Occipital lobe (tissue), 3 donors: ENCODE measurements at places on chromosomes 3 and 15. TPM values are rescaled to one million over a fixed set of nuclear protein-coding genes. Genes with fewer than 3 reads are reported as not detected.

GRCh38 chr15:85475317-85475701 lies 94.9 kb downstream of the AKAP13 start:
- DNase-seq, result no peak

GRCh38 chr15:44482090-44482489 lies 54.7 kb downstream of the CTDSPL2 start:
- DNase-seq, result no peak

DNA sequence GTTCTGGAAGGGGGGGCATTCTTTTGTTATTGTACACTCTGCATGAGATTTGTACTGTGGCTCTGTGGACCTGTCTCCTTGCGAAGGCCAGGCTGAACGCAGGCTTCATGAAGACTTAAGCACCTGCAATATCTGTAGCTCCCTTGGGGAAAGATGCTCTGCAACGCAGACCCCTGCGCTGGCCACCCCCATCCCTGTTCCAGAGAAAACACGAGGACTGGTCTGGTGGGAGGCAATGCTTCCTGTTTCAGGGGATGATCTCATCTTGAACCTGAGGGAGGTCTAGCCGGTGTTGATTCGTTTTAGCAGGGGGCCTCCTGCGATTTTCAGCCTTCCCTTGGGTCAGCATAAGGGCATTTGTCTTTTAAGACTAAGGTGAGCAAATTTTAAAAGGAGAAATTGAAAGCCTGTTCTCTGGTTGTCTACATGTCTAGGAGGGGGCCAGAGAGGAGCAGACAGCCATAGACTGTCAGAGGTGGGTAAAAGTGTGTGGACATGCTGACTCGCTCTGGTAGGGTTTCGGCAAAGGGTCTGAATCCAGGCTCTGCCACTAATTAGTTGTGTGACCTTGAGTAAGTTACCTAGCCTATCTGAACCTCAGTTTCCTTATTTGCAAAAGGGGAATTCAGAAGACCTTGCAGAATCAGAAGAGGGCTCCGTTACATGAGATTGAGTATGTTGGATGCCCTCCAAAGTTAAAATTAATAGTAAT lies 80.9 kb upstream of the RASGRF1 start:
- no peak for DNase-seq

DNA sequence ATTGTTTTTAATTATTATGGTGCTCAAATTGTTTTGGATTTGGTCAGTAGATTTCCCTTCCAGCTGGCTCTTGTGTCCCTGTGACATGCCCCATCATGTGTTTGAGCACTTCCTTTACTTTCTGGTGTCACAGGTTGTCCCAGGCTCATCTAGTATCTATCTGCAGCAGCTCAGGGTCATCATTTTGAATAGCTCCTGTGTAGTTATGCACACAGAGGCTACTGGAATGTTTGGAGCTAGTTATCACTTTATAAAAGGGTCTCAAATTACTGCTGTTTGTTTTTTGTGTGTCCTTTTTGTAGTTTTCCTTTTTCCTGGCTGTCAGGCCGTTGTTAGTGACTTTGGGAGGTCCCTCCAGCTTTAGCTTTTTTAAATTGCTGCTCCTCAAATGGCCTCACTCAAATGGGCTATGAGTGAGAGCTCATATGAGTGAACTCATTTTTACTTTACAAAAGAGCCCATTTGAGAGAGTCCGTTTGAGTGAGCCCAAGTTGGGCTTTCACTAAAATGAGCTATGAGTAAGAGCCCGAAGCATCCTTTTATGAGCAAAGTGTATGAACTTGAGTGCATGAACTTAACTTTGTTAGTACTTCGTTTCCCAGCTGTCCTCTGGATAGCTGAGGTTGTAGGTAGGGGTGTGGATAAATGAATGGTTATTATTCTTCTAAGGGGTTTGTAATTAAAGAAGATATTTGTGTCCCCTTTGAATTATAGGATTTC lies 43.8 kb downstream of the SQOR start:
- DNase-seq, result no peak

- DNase-seq, result no peak
Observed at GRCh38 chr3:123120573-123120972, 53.7 kb downstream of the PDIA5 start.

The DAPK2 gene
- total RNA-seq, result 5.0 TPM
